HT-29 (cell line): ENCODE measurements at places on chromosomes 3 and 15. TPM values are rescaled to one million over a fixed set of nuclear protein-coding genes. Genes with fewer than 3 reads are reported as not detected.

SLC22A14 gene
- total RNA-seq, result not detected in 2 replicates

HRG gene
- not detected in 2 replicates for total RNA-seq

STRA6 gene
- total RNA-seq, result 14.3 and 14.7 TPM in 2 replicates

PPP1R14D gene
- total RNA-seq, result 2.5 and 6.1 TPM in 2 replicates

PRSS50 gene
- not detected in 2 replicates for total RNA-seq

PIF1 gene
- total RNA-seq, result 66.2 and 77.4 TPM in 2 replicates

CLN6 gene
- total RNA-seq, result 113 and 122 TPM in 2 replicates

IQCB1 gene
- total RNA-seq, result 15.0 and 17.0 TPM in 2 replicates

ARHGAP11A gene
- 26.4 and 33.9 TPM in 2 replicates for total RNA-seq

IL17RD gene
- total RNA-seq, result 0.10 and 0.13 TPM in 2 replicates

XCR1 gene
- total RNA-seq, result not detected in 2 replicates

GABRB3 gene
- total RNA-seq, result not detected in 2 replicates

OR5H15 gene
- total RNA-seq, result not detected in 2 replicates

MAGI1 gene
- 15.6 and 26.2 TPM in 2 replicates for total RNA-seq

NR1I2 gene
- 0.08 TPM in 1 of 2 replicates, not detected in the other for total RNA-seq

ACSBG1 gene
- 1.4 and 3.6 TPM in 2 replicates for total RNA-seq

DOCK3 gene
- 0.10 TPM in 1 of 2 replicates, not detected in the other for total RNA-seq

MME gene
- total RNA-seq, result 0.03 TPM in 1 of 2 replicates, not detected in the other

CMTM8 gene
- total RNA-seq, result 8.6 and 9.0 TPM in 2 replicates

MORC1 gene
- total RNA-seq, result not detected in 2 replicates

COMMD2 gene
- 28.4 and 30.0 TPM in 2 replicates for total RNA-seq

CFAP100 gene
- 0.64 and 2.3 TPM in 2 replicates for total RNA-seq

ITIH3 gene
- not detected in 2 replicates for total RNA-seq

SCAANT1 gene
- total RNA-seq, result not detected in 2 replicates

CEP97 gene
- total RNA-seq, result 3.3 and 3.4 TPM in 2 replicates

CIAO2A gene
- 137 and 147 TPM in 2 replicates for total RNA-seq

TPRG1 gene
- 0.21 TPM in 1 of 2 replicates, not detected in the other for total RNA-seq

SLC28A1 gene
- 0.08 and 0.13 TPM in 2 replicates for total RNA-seq

ENTPD3 gene
- not detected in 2 replicates for total RNA-seq

NTRK3 gene
- total RNA-seq, result not detected in 2 replicates

PEX5L gene
- not detected in 2 replicates for total RNA-seq
